ENCODE measurements at places on chromosomes 12 and 14.

DNA sequence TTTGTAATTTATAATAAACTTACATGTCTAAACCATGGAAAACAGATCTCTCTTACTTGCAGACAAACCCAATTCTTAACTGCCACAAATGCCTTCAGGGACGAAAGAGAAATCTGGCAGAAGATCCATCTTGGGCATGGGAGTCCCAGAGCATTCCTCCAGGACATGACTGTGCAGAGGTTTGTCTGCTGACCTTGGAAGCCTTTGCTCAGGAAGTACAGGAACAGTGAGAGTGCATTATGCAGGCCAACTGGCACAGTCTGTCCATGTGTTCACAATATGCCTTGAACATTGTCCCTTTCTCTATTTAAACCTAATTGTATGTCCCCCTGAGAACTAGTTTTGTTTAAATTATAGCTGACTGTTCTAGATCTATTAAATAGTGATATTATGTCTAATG, 467.1 kb downstream of the ATP23 start:
- no peak for DNase-seq

GRCh38 chr12:62912644-62913043, 22.3 kb downstream of the PPM1H start:
- no peak for DNase-seq

- no peak for DNase-seq
Observed at GRCh38 chr12:124147575-124147974, 147.3 kb upstream of the RFLNA start.

GRCh38 chr14:66078006-66078405, 408.2 kb upstream of the CCDC196 start:
- no peak for DNase-seq

DNA sequence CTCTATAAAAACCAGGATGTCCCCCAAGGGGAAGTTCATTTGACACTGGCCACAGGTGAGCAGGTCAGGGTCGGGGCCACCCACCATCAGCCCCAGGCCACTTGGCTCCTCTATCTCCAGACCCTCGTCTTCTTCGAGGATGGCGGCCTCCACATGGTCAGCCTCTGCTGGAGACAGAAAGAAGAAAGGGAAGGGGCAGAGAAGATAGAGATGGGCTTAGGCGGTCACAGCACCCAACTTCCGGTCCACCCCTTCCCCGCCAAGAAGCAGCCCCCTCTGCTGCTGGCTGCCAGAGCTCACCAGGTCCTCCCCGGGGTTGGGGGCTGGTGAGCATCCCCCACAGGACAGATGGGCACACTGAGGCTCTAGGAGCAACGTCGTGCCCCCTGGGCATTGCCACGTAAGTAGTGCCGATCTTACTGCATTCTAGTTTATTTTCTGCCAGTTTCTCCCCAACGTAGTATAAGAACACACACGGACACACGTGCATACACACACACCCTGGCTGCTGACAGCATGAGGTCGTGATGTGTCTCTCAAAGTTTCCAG, 14.2 kb downstream of the BCL11B start:
- DNase-seq: no peak

GRCh38 chr14:24131549-24131966, 1.1 kb downstream of the FITM1 start:
- DNase-seq: no peak

DNA sequence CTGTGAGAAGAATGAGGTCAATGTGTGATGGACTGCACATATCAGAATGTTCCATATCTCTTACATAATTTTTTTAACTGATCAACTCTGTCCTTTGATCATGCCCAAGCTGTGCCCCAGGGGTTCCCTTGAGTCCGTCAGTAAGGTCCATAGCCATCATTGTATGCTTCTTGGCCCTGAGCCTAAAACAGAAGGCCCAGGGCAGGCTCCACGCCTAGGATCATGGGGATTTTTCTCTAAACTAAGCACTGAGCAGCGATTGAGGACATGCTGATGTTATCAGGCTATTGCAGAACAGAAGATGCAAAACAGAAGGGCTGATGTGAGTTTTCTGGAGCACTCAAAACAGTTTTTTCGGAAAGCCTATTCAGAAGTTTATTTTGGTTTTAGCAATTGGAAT, 20.9 kb downstream of the RNASE9 start:
- no peak for DNase-seq

DNA sequence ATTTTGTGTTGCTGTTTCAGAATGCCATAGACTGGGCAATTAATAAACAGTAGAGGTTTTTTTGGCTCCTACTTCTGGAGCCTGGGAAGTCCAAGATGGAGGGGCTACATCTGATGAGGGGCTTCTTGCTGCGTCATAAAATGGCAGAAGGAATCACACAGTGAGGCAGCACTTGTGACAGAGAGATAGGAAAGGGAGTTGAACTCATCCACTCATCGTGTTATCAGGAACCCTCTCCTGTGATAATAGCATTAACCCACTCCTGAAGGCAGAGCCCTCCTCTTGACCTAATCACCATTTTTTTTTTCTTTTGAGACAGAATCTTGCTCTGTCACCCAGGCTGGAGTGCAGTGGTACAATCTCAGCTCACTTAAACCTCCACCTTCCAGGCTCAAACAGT, 9.7 kb downstream of the TDG start:
- DNase-seq: no peak

DNA sequence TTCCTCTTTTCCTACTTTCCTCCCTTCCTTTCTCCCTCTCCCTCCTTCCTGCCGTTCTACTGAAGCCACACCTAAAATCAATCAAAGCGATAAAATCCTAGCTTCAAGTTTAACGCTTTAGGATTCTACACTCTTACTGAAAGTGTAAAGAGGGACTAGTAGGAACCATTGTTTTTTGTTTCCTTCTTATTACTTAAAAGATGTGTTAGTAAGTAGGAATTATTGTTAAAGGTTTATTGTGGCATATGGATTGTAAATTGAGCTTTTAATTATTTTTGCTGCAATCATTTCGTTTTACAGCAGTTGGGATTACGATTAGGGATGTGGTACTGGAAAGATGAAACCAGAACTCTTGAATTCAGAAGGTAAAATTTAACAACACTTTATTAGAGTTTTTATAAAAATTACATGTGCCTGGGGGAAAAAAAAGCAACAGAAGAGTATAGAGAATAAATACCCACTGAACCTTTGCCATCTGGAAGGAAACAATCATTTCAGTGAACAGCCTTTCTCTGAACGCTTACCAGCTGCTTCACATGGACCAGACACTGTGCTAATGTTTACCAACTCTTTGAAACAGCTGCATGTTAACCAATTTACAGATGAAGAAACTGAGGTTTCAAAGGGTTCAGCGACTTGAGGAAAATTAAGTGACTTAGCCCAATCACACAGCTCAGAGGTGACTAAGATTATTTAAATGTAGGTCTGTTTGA, 1.0 kb downstream of the PPP1R36 start:
- no peak for DNase-seq

- DNase-seq: no peak
Observed at GRCh38 chr12:91105807-91106206, 5.5 kb downstream of the LUM start.

GRCh38 chr14:103127861-103128598, 4.8 kb downstream of the TNFAIP2 start:
- DNase-seq: no peak

DNA sequence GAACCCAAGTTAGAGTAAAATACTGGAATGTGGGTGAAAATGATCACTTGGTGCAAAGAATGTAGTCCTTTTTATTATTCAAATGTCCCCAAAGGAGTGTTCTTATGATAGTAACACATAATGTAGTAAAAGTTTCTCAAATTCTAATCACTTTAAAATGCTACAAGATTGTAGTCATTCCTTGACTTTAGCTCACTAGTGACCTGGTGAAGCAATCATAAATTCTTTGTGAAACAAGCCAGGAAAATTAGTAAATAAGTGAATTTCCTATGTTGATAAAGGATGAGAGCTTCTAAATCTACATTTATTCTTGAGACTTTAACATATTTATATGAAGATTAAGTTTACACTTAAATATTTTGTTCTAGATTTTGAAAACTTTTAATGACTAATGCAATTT, 30.7 kb upstream of the SLC17A8 start:
- no peak for DNase-seq

DNA sequence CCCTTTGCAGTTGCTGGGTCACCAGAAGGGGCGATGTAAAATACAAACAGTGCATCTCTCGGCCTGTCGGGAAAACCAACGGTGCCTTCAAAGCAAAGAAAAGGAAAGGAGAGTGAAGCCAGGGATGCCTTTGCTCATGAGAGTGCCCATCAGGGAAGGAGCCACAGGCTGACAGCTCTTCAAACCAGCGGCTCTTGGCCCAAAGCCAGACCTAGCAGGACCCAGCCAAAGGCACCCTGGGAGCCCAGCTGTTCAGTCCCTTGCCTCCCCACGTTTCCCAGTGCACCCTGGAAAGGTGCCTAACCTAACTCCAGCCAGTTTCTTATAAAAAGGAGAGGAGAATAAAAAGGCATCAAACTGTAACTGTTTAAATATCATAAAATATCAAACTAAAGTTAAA, 29.2 kb downstream of the PRMT8 start:
- no peak for DNase-seq

DNA sequence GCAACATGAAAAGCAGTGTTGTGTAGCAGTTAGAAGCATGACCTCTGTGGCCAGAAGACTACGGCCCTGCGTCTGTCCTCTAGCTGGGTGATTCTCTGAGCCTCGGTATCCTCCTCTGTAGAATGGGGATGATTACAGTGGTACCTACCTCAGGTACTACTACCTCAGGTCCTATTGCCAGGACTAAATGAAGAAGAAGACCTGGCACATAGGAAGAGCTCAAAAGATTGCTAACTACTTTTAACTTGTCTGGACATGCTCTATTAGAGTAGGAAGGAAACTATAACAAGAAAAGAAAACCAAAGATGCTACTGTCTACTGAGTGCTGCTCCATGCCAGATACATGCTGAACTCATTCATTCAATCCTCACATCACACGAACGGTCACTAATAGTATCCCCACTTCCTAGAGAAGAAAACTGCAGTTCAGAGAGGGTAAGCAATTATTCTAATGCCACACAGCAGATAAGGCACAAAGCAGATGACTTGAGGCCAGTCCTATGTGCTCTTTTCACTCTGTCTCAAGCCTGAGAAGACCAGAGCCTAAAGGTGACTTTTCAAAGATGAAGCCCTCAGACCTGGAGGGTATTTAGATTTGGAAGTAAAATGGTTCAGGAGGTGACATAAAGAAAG, 108.1 kb upstream of the HIF1A start:
- DNase-seq: no peak

DNA sequence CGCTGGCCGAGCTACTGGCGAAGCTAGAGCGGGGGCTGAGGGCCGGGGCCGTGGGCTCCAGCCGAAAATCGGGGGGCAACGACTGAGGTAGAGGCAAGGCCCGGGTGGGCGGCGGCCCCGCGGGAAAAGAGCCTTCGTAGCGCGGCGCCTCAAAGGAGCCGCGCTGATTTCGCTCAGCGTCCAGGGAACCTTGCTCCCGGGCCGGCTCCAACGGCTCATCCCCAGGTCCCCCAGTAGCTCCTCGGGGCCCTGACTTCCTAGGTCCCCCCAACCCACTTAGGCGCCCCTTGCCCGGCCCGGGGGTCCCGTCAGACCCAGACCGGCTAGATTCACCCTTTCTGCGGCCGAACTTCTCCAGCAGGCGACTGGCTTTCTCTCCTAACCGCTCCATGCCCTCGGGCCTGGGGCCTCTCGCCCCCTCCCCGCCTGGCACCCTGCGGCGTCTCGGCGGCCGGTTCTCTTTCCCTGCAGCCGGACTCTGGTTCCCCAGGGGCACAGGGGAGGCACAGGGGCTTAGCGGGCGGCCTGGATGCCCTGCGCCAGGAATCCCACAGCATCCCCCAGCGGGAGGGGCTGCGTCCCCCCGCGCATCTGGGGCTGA, 375 bp downstream of the AJUBA start:
- no peak for DNase-seq

- no peak for DNase-seq
Observed at GRCh38 chr12:100591979-100592378, 18.5 kb downstream of the GAS2L3 start.

DNA sequence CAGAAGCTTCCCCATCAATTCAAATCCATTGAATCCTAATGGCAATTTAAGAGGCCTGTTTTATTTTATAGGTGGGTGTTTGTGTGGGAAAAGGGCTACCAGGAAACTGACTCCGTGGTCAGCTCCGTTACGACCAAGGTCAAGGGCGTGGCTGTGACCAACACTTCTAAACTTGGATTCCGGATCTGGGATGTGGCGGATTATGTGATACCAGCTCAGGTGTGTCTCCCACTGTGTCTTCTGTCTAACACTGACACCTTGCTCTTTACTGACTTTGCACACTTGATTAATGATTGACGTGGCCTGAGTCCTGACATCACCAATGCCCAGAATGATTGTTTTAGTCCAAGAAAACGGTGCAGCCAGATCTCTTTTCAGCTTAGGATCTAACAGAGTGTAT, 7.1 kb downstream of the P2RX4 start:
- no peak for DNase-seq

DNA sequence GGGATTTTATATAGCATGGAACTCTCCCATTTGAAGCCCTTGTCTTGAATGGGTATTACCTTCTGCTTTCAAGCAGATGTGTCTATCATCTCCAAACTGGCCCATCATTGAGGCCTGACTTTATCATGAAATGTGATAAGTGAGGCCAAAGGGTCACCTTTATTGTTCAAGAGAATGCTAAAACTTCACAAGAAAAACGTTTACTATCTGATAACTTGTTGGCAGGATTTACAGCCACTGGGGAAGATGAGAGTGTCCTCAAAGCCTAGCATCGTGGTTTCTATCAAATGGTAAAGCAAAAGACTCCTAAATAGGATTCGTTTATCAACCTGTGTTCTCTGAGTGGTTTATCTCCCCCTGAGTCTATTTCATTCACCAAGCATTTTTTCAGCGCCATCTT, 62.0 kb upstream of the CLMN start:
- DNase-seq: no peak

- DNase-seq: no peak
Observed at GRCh38 chr12:100508751-100509150, 35.1 kb downstream of the NR1H4 start.

- no peak for DNase-seq
Observed at GRCh38 chr14:100669468-100669867, 57.2 kb upstream of the DLK1 start.

GRCh38 chr14:23299211-23299957, 3.3 kb downstream of the PPP1R3E start:
- no peak for DNase-seq

GRCh38 chr12:48988030-48988649, 10.0 kb downstream of the WNT1 start:
- DNase-seq: peak; percentile 73

DNA sequence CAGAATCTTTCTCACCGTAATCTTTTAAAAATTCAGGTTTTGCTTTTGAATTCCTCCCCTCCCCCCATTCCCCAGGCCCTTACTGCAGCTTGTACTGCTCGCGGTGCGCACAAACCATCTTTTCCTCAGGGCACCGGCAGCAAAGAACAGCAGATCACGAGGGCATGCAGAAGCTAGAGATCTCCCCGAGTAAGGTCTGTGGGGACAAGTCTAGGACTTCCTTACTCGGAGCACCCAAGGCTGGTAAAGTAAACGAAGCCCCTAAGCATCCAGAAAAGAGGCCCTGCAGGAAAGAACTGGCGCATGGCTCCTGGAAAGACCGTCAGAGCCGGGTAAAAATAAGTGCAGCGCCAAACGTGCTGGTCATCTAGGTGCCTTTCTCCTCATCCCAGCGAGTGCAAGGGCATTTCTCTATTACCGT, 727 bp downstream of the LDHB start:
- peak; percentile 33 for DNase-seq
